ENCODE measurements at places on chromosomes 4 and X.

DNA sequence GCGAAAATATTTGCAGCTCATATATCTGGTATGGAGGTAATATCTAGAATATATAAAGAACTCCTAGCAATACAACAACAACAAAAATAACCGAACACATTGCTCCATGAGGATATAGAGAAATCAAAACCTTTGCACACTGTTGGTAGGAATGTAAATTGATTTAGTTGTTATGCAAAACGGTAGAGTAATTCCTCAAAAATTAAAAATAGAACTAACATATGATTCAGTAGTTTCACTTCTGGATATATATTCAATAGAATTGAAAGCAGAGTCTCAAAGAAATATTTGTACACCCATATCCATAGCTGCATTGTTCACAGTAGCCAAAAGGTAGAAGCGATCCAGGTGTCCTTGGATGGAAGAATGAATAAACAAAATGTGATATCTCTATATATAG, 203.0 kb upstream of the CNKSR2 start:
- DNase-seq = no peak

GRCh38 chrX:54922547-54922946, 1.9 kb downstream of the TRO start:
- DNase-seq = no peak

GRCh38 chr4:10496200-10496599, 39.0 kb upstream of the ZNF518B start:
- peak; percentile 33 for DNase-seq

GRCh38 chr4:25486171-25486570, 109.1 kb downstream of the ANAPC4 start:
- DNase-seq = no peak

DNA sequence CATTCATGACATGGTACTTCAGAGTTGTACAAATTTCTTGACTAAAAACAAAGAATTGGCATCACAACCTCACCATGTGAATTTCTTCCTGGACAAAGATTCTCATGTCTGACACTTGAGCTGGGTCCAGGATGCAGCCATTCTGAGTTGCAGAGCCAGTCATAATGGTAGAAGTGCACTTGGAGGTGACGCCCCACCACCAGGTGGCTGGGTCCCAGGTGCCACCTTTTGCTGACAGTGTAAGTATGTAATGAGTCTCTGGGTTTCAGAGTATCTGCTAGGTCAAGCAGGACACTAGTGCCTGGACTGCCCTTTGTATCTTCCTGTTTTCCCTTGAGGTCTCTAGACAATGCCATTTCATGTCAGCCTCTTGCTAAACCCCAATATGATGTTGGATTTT, 36.6 kb upstream of the WDR1 start:
- no peak for DNase-seq

DNA sequence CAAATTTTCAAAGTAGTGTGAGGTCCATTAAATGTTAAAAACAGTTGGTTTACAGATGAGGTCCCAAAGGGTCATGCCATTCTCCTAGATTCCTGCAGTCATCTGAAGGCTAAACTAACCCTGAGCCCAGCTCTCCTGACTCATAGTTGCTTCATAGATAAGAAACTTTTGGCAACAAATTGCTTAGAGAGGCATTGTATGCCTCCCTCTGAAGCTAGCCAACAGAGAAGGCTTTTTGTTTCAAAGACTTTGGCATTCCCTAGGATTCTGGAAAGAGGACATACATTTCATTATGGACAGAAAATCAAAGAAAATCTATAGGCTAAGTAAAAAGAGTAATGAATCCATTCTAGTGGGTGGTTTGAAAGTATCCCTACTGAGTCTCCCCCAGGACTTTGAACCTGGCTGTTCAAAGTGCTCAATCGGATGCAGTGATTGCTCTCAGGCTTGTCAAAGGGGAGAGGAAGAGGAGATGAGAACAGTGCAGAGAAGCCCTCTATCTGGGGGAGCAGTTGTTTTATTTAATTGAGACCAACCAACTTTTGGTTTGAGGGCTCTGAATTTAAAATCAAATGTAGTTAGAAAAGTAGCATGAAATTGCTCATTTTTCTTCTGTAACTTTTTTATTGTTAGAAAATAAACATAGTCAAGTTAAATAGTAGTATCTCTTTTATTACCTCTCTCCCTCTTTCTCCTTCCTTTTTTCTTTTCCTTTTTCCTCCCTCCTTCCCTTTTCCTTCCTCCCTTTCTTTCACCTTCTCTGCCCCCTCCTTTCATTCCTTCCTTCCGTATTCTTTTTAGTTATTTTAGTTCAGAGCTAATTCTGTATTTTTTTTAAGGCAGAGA, 72.3 kb upstream of the ZNF518B start:
- DNase-seq = no peak

- no peak for DNase-seq
These were observed 134.3 kb downstream of the APBB2 start for GRCh38 chr4:41079881-41080560.

DNA sequence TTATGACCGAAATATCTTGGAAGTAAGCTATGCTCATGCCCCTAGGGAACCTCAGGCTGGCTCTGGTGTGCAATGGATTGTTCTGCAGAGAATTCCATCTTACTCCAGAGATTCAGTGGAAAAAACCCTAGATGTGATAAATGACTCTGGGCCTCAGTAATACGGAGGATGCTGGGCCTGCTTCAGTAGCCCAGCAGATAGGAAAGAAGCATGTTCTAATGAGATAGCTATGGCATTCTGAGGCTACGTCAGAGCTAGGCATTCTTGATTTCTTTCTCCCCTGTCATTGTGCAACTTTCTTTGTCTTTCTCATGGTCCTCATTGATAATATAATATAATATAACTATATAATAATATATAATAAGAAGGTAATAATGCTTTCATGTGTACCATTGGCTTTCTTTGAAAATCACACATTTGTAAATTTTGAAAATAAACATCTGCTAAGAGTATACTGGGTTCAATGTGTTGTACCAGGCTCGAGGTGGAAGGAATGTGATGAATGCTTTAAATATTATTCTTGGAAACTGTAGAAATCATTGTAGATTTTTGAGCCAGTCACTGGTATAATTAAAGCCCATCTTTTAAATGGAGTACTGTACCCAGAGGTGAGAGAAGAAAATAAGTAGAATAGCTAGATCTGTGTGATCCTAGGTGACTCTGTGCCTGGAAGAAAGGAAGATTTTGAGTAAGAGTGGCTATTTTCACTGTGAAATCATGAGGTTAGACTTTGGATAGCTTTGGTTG, 152.0 kb downstream of the IL15 start:
- DNase-seq = no peak

DNA sequence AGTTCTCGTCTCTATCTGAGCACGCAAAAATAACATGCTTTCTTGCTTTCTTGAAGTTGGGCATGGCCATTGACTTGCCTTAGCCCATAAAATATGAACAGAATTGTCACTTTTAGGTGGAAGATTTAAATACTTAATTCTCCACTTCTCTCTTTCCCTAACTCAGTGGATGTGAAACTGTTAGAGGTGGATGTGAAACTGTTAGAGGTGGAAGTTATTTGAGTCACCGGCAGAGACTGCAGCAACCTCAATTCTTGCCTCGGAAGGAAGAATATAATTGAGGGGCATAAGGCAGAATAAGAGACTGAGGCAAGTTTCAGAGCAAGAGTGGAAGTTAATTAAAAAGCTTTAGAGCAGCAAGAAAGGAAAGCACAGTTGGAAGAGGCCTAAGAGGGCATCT, 2.8 kb upstream of the PARM1 start:
- no peak for DNase-seq

- no peak for DNase-seq
These were observed 1.2 kb downstream of the NPNT start for GRCh38 chr4:105896461-105896942.

DNA sequence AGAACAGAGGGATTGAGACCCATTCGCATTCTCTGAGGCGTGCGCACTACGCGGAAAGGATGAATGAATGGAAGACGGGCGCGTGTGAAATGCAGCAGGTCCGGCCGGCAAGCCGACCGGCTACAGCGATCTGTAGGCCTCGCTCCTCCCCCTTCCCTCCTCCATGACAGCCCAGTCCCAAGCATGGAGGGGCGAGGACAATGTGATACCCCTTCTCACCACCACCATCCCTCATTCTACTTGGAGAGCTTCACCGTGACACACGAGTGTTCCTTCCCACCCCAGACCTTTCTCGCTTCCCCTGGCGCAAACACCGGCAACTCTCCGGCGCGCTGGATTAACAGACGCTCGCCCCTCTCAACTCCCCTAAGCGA, 815 bp downstream of the EIF4E start:
- DNase-seq = peak; percentile 55

DNA sequence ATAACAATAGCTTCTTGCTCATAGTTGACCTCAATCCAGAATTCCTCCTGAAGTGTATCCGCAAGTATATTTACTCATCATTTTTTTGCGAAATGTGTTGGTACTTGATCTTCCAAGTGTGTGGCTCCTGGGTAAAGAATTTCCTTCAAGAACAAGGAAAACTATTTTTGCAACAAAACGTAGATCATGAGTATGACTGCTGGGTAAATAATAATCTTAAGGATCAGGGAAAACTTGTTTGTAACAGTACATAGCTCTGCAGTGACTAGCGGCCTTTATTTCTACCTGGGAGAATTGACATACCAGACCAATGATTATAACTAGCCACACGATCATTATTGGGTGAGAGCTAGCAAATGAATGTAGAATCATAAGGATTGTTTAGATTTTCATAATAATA, 1311.7 kb downstream of the ARAP2 start:
- no peak for DNase-seq

DNA sequence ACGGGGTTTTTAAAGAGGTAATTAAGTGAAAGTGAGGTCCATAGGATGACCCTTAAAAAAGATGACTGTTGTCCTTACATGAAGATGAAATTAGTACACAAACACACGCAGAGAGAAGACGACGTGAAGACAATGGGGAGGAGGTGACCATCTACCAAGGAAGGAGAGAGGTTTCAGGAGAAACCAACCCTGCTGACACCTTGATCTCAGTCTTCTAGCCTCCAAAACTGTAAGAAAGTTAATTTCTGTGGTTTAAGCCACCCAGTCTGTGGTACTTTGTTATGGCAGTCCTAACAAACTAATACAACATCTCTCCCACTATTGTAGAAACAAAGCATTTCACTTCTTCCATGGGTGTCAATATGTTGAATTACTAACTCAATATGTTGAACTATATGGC, 139.6 kb upstream of the ATOH1 start:
- DNase-seq = no peak

- DNase-seq = peak; percentile 1
These were observed 31.2 kb downstream of the RS1 start for GRCh38 chrX:18640686-18641085.

- DNase-seq = no peak
These were observed 53.6 kb downstream of the GRK4 start for GRCh38 chr4:3016961-3017360.

- DNase-seq = no peak
These were observed 34.8 kb downstream of the CT47B1 start for GRCh38 chrX:120840827-120841226.
